Endodermal cell (in vitro differentiated cells): ENCODE measurements at places on chromosomes 1 and 21. TPM values are rescaled to one million over a fixed set of nuclear protein-coding genes. Genes with fewer than 3 reads are reported as not detected.

DNA sequence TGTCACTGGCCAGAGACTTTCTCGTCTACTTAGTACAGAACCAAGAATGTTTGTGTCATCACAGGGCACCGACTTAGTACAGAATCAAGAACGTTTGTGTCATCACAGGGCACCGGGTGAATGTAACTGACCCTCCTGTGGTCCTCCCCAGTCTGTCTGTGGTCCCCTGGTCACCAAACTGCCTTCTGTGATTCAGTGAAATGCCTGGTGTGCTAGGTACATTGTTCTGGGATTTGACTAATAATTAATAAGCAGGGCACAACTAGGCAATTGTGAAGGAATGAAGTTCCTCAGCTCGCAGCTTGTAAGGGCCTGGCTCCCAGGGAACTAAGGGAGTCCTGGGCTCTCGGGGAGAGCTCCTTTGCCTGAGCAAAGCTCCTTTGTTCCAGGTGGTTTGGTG, 7.2 kb downstream of the MECR start:
- DNase-seq, result no peak

ZNF695 gene
- 16.0 to 25.2 TPM (median 22.6 TPM) in 3 replicates for total RNA-seq

- no peak for DNase-seq
Observed at GRCh38 chr1:12657060-12657884, 13.4 kb downstream of the AADACL4 start.

- DNase-seq, result peak; percentile 40
Observed at GRCh38 chr21:44423941-44424607, 31.2 kb upstream of the LRRC3 start.

FNDC5 gene
- total RNA-seq, result 6.4 to 8.8 TPM (median 7.2 TPM) in 3 replicates

DNA sequence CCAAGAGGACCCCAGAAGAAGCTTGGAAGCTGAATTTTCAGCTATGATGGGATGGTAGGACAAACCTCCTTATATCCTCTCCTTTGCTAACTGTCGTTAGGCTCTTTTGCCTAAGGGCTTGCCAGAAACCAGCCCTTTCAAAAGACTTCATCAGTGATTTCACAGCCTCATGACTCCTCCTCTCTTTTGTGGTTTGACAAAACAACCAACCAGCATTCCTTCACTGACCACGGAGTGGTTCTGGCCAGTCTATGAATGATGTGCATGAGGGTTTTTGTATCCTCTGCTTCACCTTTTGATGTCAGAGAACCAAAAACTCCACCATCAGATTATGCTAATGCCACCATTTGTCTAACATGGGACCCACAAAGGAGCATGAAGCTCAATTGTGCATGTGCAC, 116.9 kb upstream of the COA6 start:
- no peak for DNase-seq

DNA sequence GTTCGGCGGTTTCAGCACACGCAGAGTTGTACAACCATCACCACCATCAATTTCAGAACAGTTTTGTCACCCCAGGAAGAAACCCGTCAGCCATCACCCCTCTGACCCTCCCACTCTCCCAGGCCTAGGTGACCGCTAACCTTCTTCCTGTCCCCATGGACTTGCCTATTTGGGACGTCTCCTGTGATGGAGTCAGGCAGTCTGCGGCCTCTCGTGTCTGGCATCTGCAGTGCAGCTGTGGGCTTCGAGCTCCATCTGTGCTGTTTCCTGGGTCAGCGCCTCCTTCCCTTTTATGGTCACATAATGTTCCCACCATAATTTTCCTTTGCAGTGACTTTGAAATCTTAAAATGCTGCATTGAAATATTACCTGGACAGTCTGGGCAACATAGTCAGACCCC, 24.4 kb downstream of the SLC45A1 start:
- no peak for DNase-seq

GRCh38 chr1:43354936-43355335, 3.8 kb upstream of the CDC20 start:
- DNase-seq, result no peak

- no peak for DNase-seq
Observed at GRCh38 chr1:30295674-30296073, 427.7 kb downstream of the MATN1 start.

- no peak for DNase-seq
Observed at GRCh38 chr1:166489670-166490436, 323.1 kb upstream of the FAM78B start.

DNA sequence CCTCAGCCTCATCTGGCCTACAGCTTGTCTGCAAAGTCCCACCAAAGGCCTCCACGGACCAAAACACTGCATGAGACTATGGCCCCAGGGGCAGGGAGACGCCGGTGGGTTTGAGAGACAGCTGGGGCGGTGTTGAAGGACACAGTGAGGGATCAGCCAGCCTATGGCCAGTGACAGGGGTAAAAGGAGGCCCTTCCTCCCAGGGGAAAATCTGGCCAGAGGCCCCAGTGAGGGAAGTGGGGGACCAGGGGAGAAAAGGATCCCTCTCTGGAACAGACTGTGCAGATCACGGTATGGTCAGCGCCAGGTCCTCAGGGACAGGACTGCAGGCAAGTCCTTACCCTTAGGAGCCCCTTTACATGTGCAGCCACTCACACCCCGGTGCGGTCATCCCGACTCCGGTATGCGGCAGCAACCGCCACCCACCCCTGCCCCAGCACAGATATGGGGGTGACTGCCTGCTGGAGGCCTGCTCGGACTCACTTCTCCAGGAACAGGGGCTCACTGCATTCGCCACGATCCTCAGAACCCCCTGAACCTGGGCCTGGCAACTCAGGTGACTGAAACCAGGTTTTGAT, 1.3 kb downstream of the CERS2 start:
- peak; percentile 70 for DNase-seq

GRCh38 chr1:245549996-245550719, 395.4 kb downstream of the KIF26B start:
- DNase-seq, result peak; percentile 29

DNA sequence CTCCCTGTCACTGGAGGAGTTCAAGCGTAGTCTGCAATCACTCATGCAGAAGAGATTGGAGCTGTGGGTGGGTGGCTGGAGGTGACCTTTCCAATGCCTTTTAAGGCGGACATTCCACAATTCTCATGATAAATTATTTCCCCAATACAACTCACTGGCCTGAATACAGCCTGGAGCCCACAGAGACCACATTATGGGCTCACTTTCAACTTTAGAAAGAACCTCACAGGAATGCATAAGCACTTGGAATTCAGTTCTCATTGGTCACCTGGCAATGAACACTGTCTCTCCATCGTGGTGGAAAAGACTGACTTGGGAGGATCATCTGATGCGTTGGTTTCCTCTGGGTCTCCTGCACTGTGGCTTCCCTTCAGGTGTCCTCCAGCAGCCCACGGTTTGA, 151.8 kb upstream of the KCND3 start:
- DNase-seq, result no peak

DNA sequence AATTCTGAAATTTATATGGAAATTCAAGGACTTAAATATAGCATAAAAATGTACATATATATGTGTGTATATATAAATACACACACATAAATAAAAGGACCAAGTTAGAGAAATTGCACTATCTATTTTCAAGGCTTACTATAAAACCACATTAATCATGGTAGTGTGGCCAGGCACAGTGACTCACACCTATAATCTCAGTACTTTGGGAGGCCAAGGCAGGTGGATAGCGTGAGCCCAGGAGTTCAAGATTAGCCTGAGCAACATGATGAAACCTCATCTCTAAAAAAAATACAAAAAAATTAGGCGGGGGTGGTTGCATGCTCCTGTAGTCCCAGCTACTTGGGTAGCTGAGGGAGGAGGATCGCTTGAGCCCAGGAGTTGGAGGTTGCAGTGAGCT, 171.4 kb upstream of the GORAB start:
- DNase-seq, result no peak

DNA sequence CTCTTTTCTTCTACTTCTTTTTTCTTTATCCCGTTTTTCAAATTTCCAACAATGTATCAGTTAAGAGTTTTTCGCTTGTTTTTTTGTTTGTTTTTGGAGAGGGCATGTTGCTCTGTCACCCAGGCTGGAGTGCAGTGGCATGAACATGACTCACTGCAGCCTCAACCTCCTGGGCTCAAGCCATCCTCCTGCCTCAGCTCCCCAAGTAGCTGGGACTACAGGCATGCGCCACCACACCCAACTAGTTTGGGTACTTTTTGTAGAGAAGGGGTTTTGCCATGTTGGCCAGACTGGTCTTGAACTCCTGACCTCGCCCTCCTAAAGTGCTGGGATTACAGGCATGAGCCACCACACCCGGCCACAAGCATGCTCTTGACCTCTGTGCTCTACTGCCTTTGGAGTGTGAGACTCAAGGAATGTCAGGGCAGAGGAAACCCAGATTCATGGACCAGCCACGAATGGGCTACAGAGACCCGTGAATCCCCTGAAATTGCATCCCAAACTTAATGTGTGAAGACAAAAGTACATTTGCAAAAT, 65.1 kb upstream of the HSD17B7 start:
- no peak for DNase-seq

SPRR2G gene
- total RNA-seq, result not detected in 2 replicates

SELP gene
- total RNA-seq, result not detected in 2 replicates

TMEM61 gene
- not detected in 3 replicates for total RNA-seq

DNA sequence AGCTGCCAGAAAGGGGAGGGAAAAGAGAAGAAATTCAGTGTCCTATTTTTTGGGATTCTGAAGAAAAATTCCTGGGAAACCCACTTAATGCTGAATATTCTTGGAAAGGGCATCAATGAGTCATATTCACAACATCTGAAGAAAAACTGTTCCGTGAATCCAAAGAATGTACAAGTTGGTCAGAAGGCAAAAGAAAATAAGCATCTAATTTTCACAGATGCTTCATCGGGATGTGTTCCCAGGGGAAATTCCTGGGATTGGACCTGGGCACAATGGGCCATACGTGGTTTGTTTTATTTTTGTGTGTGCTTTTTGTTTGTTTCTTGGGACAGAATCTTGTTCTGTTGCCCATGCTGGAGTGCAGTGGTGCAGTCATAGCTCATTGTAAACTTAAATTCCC, 112.2 kb downstream of the MAP3K21 start:
- DNase-seq, result no peak
